ENCODE measurements at places on chromosomes 1 and 21.

GRCh38 chr1:70866542-70867264 lies 180.9 kb downstream of the PTGER3 start:
- no peak for DNase-seq

DNA sequence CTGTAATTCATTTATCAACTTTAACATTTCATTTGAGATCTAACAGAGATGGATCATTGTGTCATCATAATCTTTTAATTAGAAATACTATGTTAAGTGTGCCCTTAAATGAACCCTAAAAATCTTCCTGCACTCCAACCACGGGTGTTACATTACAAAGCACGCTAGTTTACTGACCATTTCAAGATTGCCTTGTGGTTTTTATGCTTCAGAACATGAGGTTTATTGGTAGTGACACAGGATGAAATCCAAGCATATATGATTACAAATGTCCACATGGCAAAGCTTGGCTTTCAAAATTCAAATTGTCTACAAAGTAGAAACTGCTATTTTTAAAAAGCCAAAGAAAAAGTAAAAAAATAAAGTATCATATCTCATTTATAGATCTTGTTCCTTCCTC lies 190.4 kb upstream of the USP25 start:
- DNase-seq: no peak

- no peak for DNase-seq
These were observed 28.5 kb downstream of the PLEKHA6 start for GRCh38 chr1:204331275-204331674.

GRCh38 chr1:23384312-23385058 lies 14.8 kb upstream of the ZNF436 start:
- no peak for DNase-seq

GRCh38 chr1:58778385-58779000 lies 5.4 kb downstream of the JUN start:
- DNase-seq: no peak

GRCh38 chr1:34591751-34592629 lies 162.9 kb upstream of the GJB5 start:
- no peak for DNase-seq

- no peak for DNase-seq
These were observed 59.2 kb downstream of the IARS2 start for GRCh38 chr1:220153147-220153546.
